Fibroblast of mammary gland (primary cell): ENCODE measurements at places on chromosomes 5 and 9.

DNA sequence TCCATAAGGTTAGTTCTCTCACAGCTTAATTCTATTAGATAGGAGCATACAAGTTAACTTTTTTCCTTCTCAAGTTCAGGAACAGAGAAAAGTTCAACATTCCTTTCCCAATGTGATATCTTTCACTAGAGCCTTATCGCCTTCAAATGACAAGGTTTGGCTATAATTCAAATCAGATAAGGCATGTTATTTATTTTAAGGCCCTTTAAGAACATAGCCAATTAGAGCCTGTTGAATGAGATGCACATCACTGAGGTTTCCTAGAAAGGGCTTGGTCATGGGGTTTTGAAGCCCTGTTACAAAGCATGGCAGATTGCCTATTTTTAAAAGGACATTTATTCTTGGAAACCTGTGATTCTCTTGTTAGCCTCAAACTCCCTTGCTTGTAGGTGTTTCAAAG is 123.4 kb downstream of the BASP1 start:
- peak; percentile 28 for DNase-seq

DNA sequence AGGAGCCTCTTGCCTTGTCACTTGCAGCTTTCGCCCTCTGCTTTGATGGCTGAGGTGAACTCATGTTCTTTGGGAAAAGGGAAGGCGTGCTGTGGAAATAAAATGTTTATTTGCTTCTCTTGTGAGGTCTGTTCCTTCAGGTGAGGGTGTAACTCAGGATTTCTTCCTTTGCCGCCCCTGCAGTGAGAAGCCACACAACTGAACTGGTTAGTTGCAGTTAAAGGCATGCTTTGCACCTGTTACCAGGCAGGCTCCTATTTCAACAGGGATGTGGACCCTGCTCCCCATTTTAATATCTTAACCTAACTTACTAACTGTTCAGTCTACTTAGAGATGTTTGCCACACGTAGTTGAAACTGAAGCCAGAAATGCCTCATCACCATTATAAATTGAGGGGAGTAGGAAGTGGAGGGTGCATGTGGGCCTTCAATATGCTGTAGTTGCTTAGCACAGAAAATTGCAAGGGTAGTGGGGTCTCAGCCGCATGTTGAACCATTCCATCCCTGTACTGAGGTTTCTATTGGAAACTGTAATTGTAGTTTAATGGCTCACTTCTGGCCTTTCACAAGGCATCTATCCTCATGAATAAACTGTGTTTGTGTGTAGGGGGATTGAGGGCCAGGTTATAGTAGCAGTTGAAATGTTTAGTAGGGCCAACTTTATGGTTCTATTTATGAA is 7.9 kb downstream of the RACK1 start:
- DNase-seq, result no peak

DNA sequence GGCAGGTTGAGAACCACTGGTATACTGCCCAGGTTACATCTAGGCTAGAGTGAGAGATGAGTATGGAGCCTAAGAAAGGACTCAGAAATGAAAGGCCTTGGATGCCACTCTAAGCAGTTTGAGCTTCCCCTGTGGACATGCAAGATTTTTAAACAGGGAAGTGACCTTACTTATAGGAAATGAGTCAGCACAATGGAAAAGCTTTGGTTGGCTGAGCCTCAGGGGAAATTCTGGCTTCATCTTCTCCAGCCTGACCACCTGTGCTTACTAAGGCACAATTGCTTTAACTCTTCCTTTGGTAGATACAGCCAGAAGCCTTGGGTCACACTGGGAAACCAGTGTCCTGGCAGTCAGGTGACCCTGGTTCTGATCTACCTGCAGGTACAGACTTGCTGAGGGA is 380.2 kb upstream of the ZNF462 start:
- DNase-seq, result peak; percentile 26

DNA sequence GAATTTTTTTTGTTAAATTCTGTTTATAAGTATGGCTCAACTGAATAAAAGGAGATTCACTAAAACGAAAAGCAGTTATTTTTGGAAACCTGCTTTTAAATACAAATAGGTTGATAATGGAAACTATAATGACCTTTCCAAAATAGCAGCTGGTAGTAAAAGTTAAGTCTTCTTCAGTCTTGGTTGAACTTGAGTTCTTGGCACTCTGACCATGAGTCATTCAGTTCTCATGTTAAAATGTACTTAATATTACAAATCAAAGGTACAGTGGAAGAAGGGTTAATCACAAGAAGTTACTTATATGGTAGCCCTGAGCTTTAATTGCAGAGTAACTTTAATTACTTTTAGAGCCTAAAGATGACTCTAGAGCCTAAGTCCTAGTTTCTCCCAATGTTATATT is 62.1 kb downstream of the KLF9 start:
- peak; percentile 88 for DNase-seq

DNA sequence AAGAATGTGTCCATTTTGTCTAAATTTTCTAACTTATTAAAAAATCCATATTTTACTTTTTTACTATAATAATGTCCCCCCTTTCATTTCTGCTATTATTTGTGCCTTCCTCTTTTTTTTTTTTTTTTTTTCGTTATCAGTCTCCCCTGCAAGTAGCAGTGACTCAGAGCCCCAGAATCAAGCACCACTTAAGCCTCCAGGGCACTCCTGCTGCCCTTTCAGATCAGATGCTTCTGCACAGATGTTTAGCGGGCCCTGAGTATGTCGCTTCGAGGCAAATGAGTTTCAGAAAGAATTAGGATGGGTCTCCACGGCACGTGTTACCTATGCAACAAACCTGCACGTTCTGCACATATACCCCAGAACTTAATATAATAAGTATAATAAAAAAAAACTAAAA is 11.7 kb downstream of the MED7 start:
- no peak for DNase-seq

GRCh38 chr5:135345956-135346731 is 52.9 kb downstream of the MACROH2A1 start:
- no peak for DNase-seq

DNA sequence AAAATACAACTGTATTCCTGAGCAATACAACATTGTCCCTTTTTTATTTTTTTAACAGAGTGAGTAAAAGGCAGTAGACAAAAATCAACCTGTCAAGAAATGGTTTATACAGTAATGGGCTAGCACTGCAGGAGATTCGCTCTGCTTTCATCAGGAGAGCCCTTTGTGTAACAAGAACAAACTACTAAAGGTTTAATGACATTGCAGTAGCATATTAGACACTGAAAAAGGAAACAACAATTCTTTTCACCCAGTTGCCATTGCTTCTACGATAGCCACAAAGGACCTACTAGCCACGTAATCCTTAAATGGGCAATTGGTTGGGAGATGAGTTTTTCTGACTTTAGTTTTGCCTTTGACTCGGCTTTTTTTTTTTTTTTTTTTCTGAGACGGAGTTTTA is 319.8 kb upstream of the TRPM3 start:
- no peak for DNase-seq

GRCh38 chr9:98823666-98824334 is 16.3 kb downstream of the GALNT12 start:
- DNase-seq, result no peak

DNA sequence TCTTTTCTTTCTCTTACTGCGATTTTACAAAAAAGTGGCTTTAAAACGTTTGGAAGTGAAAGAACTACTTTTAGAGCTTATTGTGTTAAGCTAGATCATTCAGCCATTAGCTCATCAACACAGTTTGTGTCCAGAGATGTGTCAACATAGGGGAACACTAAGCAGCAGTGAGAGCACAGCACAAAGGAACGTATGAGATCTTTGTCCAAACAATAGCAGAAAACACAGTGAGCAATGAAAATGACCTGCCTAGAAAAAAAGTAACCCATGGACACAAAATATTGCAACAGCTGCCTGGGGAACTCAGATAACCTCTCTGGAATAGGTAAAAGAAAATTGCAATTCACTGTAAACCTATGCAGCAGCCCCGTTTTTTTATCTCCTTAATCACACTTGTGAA is 372.5 kb downstream of the ARHGEF28 start:
- DNase-seq, result peak; percentile 36

- DNase-seq, result no peak
These were observed 47.5 kb downstream of the ADRB2 start for GRCh38 chr5:148873690-148874485.

DNA sequence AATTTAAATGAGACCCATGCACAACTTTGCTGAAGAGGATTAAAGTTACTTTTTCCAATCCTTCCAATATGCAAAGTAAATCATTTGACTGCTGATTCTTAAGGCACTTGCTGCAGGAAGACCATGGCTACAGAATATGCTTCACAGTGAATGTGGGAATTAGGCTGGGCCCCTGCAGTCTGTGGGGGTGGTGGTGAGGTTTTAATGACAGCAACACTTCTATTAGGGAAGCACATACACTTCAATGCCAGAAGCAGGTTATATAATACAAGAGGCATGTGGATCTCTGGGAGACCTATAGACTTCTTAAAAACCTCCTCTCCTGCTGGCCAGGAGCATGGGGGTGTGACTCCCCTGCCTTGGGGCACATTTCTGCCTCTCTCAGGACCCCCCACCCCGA is 124.5 kb upstream of the KLF9 start:
- DNase-seq, result no peak

DNA sequence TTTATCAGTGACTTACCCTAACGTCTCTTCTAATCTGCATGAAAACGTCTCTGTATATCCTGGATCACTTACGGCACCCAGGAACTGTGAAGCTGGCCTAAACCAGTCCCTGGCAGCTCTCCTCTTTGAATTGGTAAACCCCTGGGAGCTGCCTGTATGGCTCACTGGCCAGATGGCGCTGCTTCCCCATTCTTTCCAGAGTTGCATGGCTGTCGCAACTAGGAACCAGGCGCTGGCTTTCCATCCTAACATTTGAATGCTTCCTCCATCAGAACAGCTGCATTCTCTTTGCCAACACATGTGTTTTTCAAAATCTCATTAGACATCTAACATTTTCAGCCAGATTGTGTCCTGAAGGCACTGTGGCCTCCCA is 8.0 kb upstream of the PCA3 start:
- DNase-seq, result peak; percentile 44
